ENCODE measurements at places on chromosomes 4 and X. TPM values are rescaled to one million over a fixed set of nuclear protein-coding genes. Genes with fewer than 3 reads are reported as not detected.

The MGARP gene
- total RNA-seq = 35.0 TPM

The PDK3 gene
- total RNA-seq = 4.8 TPM

The DOK7 gene
- not detected for total RNA-seq

The SRPK3 gene
- total RNA-seq = 0.36 TPM

The TRIM75 gene
- not detected for total RNA-seq

The TRAPPC11 gene
- 56.8 TPM for total RNA-seq

The DOCK11 gene
- 14.7 TPM for total RNA-seq

The UGT2A3 gene
- total RNA-seq = not detected

The TRAM1L1 gene
- total RNA-seq = 3.4 TPM

The SMAD1 gene
- 17.6 TPM for total RNA-seq

The ARMCX1 gene
- 22.9 TPM for total RNA-seq

The CRMP1 gene
- 4.4 TPM for total RNA-seq

The TMEM154 gene
- total RNA-seq = 0.18 TPM

The F9 gene
- total RNA-seq = not detected

The CEP135 gene
- total RNA-seq = 3.2 TPM

The TBC1D8B gene
- total RNA-seq = 10.4 TPM

The RBM47 gene
- 0.83 TPM for total RNA-seq

The FAM53A gene
- 2.0 TPM for total RNA-seq

The CMC4 gene
- total RNA-seq = 11.4 TPM

The SPANXN3 gene
- not detected for total RNA-seq

The AWAT2 gene
- under 0.01 TPM for total RNA-seq

The HS3ST1 gene
- not detected for total RNA-seq

The DNAAF6 gene
- total RNA-seq = not detected

The HTRA3 gene
- total RNA-seq = 1.1 TPM

The POF1B gene
- not detected for total RNA-seq

The SLC6A8 gene
- total RNA-seq = 7.2 TPM

The PHEX gene
- 0.18 TPM for total RNA-seq

The AKAP14 gene
- not detected for total RNA-seq
